ENCODE measurements at places on chromosomes 2 and 18.

- no peak for DNase-seq
Measured at GRCh38 chr2:216486271-216486670, 12.4 kb upstream of the RPL37A start.

GRCh38 chr18:79818036-79818435, 20.3 kb downstream of the KCNG2 start:
- DNase-seq: no peak

DNA sequence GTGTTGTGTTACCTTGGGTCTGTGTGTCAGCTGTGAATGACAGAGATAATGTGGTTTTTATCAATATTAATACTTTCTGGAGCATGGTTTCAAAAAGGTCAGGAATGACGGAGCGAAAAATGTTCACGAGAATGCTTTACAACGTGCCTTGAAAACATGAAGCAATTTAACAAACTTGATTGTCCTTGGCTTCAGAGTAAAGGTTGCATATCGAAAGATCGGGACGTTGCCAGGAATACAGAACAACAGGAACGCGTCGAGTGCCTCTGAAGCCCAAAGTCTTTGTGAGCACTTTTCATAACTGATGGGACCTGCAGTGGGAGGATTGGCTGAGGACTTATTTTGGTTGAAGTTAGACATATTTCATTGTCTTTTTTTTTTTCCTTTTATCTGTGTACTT, 206.1 kb downstream of the ZNF407 start:
- DNase-seq: no peak

- no peak for DNase-seq
Measured at GRCh38 chr18:35045806-35046205, 4.6 kb downstream of the MAPRE2 start.

GRCh38 chr18:49878567-49879270, 65.4 kb upstream of the ACAA2 start:
- no peak for DNase-seq

DNA sequence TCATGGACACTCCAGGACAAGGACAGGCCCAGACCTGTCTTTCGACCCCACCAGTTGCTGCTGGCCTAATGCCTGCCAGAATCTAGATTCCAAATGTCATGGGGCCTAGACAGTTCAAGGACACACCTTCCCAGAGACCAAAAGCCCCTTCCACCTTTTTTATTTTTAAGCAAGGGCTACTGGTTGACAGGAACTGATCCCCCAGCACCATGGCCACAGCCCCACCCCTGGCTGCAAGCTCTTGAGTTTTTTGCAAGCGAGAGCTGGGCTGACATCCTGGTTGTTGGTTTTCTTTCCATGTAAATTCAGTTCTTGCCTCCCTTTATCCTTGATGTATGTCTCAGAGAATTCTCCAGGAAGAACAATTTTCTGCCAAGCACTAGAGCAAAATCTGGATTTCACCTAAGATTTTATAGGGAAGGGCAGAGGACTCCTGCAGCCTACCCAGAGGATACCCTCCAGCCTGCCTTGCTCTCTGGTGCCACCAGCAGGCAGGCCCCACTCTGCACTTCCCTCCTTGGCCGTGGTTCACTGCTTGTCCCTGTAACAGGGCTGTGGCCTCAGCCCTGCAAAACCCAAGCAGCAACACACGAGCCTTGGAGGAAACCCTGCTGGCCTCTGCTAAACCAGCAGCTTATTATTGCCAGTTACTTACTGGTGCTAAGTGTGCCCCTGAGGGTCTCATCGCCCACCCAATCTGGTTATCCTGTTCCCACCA, 97.7 kb downstream of the TWIST2 start:
- no peak for DNase-seq

- no peak for DNase-seq
Measured at GRCh38 chr2:221385716-221386115, 186.4 kb downstream of the EPHA4 start.

DNA sequence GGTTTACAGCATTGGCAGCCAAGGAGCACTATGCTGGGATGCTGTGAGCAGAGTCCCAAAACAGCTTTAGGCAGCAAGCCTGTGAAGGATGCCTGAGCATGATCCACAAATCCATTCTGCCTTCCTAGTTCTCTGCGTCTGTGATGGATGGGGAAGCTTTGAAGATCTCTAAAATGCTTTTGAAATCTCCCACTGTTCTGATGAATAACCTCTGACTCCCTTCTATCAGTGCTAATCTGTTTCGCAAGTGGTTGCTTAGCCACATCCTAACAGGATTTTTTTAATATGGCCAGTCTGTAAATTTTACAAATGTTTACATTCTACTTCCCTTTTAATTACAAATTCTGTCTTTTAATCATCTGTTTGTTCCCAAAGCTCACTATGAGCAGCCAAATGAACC, 319.2 kb downstream of the GULP1 start:
- DNase-seq: no peak
